M059J (cell line): ENCODE measurements at places on chromosomes 1 and 21. TPM values are rescaled to one million over a fixed set of nuclear protein-coding genes. Genes with fewer than 3 reads are reported as not detected.

LEFTY1 gene
- 0.10 TPM in 1 of 2 replicates, not detected in the other for total RNA-seq

KCNH1 gene
- total RNA-seq, result 2.8 and 3.2 TPM in 2 replicates

DNA sequence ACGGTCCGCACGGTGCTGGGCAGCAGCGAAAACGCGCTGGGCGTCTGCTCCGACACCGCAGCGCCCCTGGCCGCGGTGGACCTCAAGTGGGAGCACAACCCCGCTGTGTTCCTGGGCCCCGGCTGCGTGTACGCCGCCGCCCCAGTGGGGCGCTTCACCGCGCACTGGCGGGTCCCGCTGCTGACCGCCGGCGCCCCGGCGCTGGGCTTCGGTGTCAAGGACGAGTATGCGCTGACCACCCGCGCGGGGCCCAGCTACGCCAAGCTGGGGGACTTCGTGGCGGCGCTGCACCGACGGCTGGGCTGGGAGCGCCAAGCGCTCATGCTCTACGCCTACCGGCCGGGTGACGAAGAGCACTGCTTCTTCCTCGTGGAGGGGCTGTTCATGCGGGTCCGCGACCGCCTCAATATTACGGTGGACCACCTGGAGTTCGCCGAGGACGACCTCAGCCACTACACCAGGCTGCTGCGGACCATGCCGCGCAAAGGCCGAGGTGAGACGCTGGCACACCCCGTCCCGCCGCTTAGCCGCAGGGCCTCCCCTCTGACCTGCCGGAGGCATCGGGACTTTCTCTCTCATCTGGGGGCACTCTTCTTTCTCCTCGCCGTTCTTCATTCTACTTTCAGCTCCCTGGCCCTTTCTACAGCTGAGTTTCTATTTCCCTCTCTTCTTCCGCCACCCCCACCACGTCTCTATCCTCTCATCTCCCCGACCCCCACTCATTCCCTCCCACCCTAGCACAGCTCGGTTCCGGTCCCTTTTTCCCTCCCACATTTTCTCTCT, 1.0 kb downstream of the NPR1 start:
- no peak for DNase-seq

ZNF697 gene
- total RNA-seq, result 2.2 and 5.2 TPM in 2 replicates
